Calu3 (cell line): ENCODE measurements at places on chromosomes 5 and 9. TPM values are rescaled to one million over a fixed set of nuclear protein-coding genes. Genes with fewer than 3 reads are reported as not detected.
A peak's percentile ranks its signal among the peaks of the same experiment; 100 is the strongest.

The SLC46A2 gene
- total RNA-seq, result not detected in 2 replicates

The SELENOP gene
- 2.0 and 4.9 TPM in 2 replicates for total RNA-seq

The ARSB gene
- 14.1 and 21.4 TPM in 2 replicates for total RNA-seq

The PCDHB5 gene
- not detected in 2 replicates for total RNA-seq

The GLDC gene
- 5.1 and 8.0 TPM in 2 replicates for total RNA-seq

The CCNJL gene
- total RNA-seq, result 13.2 and 17.4 TPM in 2 replicates

The IFNK gene
- total RNA-seq, result not detected in 2 replicates

The ZNF462 gene
- 37.3 and 48.0 TPM in 2 replicates for total RNA-seq

The HTR1A gene
- total RNA-seq, result not detected in 2 replicates

GRCh38 chr5:92761585-92761984 lies 819.4 kb downstream of the NR2F1-AS1 start:
- no peak for DNase-seq

- no peak for DNase-seq
These were observed 493.6 kb upstream of the RIOK2 start for GRCh38 chr5:97676608-97677007.

- peak; percentile 31 for DNase-seq
These were observed 10.4 kb downstream of the TMOD1 start for GRCh38 chr9:97511655-97512427.

- no peak for DNase-seq
These were observed 29.0 kb downstream of the SARDH start for GRCh38 chr9:133709015-133709611.

DNA sequence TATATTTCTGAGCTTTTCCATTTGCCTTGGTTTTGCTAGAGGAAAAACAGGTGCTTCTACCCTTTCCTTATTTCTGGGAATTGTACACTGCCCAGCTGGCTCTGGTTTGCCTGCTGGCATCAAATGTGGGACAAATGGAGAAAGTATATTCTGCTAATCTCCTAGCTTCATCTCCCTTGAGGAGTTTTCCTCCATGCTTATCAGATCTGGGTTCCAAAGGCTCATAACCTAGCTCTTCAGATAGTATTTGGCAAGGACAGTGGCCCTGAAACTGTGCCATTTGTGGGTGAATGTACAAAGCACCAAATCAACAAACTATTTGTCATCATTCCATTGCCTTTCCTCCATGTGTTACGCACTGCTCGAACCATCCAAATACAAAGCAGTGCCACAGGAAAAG lies 16.2 kb downstream of the PRLR start:
- no peak for DNase-seq

GRCh38 chr5:86837610-86838009 lies 219.9 kb downstream of the COX7C start:
- no peak for DNase-seq

GRCh38 chr5:168878135-168878745 lies 299.1 kb upstream of the PANK3 start:
- no peak for DNase-seq

GRCh38 chr5:1831677-1832313 lies 30.6 kb downstream of the NDUFS6 start:
- no peak for DNase-seq

DNA sequence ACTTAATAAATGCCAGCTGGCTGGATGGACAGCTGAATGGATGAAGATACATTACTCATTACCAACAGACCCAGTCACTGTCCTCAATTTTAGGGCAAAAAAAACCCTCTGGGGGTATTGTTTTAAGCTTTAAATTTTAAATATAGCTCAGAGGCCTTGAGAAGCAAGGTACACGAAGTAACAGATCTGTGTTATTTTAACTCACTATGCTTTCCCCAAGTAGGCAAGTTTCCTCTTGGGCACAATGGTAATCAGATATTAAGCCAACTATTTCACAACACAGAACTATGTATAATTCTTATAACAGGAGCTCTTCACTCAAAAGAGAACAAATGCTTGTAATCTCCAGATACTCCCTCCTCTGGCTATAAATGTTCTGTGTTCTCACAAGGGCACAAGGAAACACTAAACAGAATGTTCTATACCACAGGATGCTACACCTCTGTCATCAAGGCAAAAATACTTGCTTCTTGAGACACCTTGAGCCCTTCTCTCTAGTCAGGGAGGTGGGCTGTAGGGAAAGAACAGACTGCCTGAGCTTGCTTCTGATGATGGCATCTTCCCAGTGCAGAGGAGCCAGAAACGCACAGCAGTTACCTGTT lies 443.8 kb downstream of the SPOCK1 start:
- no peak for DNase-seq

DNA sequence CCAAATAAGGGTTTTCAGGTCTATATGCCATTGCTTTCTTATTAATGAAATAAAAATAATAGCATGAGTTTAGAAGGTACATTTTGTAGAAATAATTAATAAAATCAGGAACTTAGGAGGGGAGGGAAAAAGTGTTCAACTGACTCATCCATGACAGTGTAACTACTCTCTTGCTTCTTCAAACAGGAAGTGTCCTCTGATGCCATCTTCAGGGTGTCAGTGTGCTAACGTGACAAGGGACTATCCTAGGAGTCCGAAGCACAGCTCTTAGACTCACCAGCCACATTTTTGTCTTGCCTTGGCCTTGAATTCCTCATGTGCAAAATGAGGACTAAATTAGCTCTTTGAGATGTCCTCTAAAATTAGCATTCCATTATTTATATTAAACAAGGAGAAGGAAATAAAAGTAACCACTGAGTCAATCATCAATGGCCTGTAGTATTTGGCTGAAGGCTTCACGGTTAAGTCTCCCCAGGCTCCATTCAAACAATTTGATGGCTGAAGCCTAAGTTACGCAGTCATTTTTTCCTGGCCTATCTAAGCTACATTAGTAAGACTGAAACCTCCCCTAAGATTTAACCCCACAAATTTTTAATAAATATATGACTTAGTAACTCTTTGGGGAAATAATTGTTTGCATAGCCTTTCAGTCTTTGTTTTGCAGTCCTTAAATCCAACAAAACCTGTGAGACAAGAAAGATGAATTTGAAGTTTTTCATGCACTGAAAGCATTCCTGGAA lies 151.1 kb downstream of the ARL15 start:
- DNase-seq, result no peak

- no peak for DNase-seq
These were observed 11.2 kb upstream of the ADGRD2 start for GRCh38 chr9:124439086-124439485.

- no peak for DNase-seq
These were observed 45.6 kb downstream of the GSN start for GRCh38 chr9:121313458-121314152.

GRCh38 chr5:54742417-54742891 lies 224.9 kb downstream of the SNX18 start:
- peak; percentile 63 for DNase-seq

- DNase-seq, result no peak
These were observed 7.7 kb downstream of the ASPN start for GRCh38 chr9:92474587-92474986.

- no peak for DNase-seq
These were observed 93.3 kb downstream of the STX17 start for GRCh38 chr9:99999797-100000196.

GRCh38 chr9:134987906-134988700 lies 70.4 kb upstream of the FCN1 start:
- DNase-seq, result no peak
